GM04504 (cell line): ENCODE measurements at places on chromosomes 1 and 21.

- no peak for DNase-seq
These were observed 203.0 kb downstream of the PLPP3 start for GRCh38 chr1:56376188-56376984.

- DNase-seq, result no peak
These were observed 217.5 kb downstream of the PLA2G4A start for GRCh38 chr1:187046293-187046692.

DNA sequence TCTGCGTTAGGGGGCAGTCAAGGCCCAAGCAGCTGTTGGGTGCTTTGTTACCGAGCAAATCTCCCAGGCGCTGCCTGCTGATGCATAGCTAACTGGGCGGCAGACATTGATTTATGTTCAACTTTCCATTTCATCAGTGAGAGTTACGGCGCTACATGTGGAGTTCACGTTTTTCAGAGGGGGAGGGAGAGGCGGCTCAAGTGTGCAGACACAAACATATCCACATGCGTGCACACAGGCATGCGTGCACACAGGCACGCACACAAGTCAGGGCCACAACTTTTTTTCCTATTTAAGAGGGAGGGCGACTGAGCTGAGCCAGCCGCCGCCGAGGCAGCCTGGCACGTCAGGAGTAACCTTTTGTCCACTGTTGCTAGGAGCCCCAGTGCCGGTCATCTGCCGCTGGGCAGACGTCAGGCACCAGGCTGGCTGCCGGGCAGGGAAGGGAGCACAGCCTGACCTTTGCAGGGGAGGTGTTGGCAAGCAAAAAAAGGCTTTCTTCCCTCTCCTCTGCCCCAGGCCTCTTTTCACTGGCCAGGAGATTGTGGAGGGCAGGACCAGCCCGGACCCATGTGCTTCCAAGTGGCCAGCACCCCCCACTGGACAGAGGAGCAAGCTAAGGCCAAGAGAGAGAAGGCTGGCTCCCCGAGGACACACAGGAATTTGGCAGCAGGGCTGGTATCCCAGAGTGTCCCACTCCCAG, 73.3 kb downstream of the MRPL37 start:
- peak; percentile 85 for DNase-seq

DNA sequence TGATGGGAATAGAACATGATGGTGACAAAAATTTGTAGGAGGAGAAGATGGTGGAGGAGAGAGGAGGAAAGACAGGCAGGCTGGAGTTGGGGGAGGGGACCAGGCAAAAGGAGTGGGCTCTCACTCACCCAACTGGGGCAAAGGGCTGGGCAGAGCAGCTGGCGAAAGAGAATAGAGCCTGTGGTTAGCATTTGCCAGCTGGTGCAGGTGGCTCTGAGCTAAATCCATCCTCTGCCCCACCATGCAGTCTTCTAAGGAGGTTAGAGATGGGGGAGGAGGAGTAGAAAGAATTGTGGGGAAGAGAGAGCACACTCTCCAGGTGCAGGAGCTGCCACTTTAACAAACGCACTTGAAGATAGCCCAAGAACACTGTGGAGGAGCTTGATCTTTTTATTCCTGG, 27.6 kb upstream of the SLAMF1 start:
- no peak for DNase-seq

DNA sequence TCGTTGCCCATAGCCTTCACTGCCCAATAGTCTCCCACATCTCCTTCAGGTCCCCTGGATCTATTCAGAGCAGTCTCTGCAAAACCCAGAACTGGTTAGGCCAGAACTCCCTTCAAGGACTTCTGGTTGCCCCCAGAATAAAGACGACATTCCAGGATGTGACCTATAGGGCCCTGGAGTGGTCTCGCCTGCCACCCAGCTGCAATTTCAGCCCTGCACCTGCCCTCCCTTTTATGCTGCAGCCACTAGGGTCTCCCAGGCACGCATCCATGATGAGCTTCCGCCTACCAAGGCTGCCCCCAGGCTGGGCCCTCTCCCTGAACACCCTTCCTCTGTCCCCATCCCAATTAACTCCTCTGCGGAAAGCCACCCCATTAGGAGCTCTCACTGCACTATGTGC, 7.2 kb upstream of the TSPEAR start:
- no peak for DNase-seq

GRCh38 chr1:2233997-2234761, 6.1 kb downstream of the SKI start:
- DNase-seq, result peak; percentile 91

- DNase-seq, result no peak
These were observed 155.1 kb downstream of the PTPRU start for GRCh38 chr1:29391362-29391880.

DNA sequence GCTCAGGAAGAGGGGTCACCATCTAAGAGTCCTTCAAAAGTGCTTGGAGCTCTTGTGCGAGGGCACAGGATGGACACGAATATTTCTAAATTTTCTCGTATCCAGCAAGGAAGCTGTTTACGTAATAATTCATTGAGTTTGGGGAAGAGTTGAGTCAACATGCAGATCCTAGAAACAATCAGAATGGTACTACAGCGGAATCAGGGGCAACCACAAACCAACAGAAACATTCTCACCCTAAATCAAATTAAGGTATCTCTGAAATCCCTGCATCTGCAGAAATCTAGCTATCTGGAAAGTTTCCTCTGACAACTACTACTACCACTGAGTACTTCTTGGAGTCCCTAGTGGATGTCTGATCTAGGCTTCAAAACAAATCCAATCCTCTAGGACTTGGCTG, 352.4 kb downstream of the LTN1 start:
- no peak for DNase-seq

DNA sequence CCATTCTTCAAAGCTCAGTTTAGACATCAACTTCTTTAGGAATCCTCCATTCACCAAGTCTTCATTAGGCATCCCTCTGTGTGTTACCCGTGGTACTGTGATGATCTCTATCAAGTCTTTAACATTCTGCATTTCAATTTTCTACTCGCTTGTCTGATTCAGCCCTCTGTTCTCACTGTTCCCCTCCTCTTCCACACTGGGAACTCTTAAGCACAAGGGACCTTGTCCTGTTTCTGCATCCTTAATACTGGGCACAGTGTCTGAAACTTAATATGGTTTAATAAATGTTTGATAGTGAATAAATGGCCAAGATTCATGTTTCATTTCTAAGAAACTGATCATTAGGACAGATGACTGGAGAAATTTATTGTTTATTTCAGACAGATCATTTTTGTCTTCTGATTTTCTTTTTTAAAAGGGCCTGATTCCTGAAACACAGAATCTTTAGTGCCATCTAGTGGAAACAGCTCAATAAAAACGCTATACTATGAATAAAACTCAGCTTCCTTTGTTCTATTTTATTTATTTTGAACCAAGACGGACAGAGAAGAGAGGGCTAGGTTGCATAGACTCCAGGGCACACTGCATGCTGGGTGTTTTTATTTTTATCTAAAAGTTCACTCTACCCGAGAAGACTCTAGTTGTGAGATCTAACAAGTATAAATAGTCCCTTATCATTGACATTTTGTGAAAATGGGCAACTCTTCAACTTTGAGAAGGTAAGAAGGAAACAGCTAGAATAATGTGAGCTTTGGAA, 7.0 kb upstream of the TRIM45 start:
- DNase-seq, result no peak
